GM13976 (cell line): ENCODE measurements at places on chromosomes 6 and 20.
A peak's percentile ranks its signal among the peaks of the same experiment; 100 is the strongest.

GRCh38 chr6:136677822-136678221, 114.5 kb downstream of the MAP3K5 start:
- DNase-seq = no peak

DNA sequence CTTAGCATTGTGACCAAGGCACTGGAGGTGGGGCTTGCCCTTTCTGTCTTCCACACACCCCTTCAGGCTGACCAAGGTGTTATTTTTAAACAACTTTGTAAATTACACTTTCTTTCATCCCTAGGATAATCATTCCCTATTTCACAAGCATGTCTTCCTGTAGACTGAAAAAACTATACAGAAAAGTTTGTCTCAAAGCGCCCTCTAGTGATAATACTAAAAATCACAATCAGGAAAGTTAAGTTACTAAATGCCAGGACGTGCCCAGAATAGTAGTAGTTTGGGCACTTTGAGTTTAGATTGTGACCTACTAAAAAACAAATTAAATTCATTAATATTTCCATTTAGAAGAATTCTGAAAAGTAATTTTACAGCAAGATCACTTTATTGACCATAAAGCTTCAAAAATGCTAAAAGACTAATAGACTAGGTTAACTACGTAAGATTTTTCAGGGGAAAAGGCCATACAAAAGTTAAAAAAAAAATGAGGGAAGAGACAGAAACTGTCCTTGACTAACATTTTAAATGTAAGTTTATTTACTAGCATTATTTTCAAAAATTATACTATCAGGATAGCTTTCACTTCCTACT, 123.3 kb upstream of the DUSP22 start:
- DNase-seq = peak; percentile 46

DNA sequence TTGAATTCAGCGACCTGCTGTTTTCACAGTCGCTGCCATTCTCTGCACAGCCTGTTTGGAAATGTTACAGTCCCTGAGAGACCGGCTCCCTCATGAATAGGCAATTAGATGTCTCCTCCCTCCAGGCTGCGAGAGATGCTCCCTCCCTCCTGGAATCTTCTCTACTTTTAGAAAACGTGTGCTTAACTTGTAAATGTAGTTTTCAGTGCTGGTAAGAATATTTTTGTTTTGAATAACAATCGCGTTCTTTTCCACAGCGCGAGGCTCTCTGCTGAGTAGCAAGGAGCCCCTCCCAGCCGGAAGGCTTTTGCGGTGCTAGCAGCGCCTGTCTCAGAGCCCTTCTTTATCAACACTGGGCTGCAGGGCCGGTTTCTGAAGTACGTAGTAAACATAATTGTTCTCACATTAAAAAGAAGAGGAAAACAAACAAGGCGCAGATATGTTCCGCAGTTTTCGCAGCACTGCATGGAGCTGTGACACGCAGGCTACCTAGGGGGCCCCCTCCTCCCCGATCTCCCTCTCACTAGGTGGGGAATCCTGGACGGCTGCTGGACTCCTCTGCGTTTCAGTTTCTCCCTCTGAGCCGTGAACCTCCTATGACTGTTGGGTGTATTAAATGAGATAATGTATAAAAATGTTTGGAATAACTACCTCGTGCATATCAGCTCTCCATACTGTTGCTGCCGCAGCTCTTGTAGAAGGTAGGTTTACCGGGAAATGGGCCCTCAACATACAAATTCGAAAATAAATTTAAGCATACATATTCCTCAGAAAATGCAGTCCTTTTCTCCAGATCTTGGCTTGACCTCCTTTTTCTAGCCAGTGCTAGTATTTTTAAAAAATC, 79.0 kb upstream of the SPACA1 start:
- no peak for DNase-seq

- DNase-seq = no peak
Observed at GRCh38 chr20:922781-923180, 6.6 kb upstream of the ANGPT4 start.

- no peak for DNase-seq
Observed at GRCh38 chr6:20313051-20313450, 88.6 kb upstream of the E2F3 start.

DNA sequence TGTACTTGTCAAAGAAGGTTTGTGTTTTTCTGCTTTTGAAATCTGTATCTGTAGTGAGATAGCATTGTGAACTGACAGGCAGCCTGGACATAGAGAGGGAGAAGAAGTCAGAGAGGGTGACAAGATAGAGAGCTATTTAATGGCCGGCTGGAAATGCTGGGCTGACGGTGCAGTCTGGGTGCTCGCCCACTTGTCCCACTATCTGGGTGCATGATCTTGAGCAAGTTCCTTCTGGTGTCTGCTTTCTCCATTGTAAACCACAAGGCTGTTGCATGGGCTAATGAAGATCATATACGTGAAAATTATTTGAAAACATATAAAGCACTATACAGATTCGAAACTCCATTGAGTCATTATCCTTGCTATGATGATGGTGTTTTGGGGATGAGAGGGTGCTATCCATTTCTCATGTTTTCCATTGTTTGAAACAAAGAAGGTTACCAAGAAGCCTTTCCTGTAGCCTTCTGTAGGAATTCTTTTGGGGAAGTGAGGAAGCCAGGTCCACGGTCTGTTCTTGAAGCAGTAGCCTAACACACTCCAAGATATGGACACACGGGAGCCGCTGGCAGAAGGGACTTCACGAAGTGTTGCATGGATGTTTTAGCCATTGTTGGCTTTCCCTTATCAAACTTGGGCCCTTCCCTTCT, 18.4 kb downstream of the CD83 start:
- DNase-seq = no peak

DNA sequence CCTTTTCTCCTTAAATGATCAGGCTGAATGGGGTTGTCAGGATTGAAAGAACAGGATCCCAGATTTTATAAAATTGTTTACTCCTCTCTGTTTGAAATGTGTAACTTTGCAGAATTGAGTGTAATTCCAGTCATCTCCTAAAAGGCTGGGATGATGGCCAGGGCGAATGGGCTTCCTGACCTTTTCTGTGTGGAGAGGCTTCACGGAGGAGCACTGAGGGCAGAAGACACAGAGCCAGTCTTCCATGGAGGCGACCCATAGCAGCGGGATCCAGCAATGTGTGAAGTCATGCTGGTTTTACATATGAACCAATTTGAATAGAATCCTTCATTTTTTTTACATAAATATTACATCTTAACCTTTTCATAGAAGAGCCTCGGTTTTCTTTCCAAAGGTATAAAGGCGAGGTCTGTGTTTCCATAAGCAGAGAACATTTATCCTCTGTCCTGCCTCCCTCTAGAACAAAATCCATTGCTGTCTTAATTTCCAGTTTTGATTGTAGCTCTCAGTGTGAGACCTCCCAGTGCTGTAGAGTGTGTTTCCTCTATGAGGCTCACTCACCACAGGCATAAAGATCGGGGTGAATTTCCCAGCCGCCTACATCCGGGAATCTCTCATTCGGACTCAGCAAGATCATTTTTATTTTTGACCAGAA, 369.7 kb upstream of the FLRT3 start:
- no peak for DNase-seq

- DNase-seq = no peak
Observed at GRCh38 chr6:113564371-113565171, 292.6 kb upstream of the MARCKS start.

- DNase-seq = no peak
Observed at GRCh38 chr20:52867305-52867704, 104.9 kb upstream of the TSHZ2 start.

DNA sequence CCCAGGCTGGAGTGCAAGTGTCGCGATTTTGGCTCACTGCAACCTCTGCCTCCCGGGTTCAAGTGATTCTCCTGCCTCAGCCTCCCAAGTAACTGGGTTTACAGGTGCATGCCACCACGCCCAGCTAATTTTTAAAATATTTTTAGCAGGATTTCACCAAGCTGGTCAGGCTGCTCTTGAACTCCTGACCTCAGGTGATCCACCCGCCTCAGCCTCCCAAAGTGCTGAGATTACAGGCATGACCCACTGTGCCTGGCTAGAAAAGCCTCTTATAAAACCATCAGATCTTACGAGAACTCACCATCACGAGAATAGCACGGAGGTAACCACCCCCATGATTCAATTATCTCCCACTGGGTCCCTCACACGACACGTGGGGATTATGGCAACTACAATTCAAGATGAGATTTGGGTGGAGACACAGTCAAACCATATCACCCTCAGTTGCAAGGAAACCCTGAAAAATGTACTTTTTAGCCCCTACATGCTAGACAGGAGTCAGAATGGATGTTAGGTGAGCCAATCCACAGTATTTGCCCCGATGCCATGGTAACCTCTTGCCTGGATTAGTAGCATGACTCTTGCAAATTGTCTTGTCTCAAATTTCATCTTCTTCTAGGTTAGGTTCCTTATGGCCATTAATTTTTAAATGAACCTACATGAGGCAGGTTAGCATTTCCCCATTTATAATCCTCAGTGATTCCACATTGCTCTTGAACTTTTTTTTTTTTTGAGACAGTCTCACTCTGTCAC, 17.1 kb upstream of the SASH1 start:
- DNase-seq = no peak

- DNase-seq = no peak
Observed at GRCh38 chr6:47134476-47135189, 92.5 kb upstream of the ADGRF1 start.

- peak; percentile 80 for DNase-seq
Observed at GRCh38 chr20:47857187-47857568, 71.9 kb upstream of the SULF2 start.

GRCh38 chr6:708237-708598, 15.3 kb upstream of the EXOC2 start:
- no peak for DNase-seq

DNA sequence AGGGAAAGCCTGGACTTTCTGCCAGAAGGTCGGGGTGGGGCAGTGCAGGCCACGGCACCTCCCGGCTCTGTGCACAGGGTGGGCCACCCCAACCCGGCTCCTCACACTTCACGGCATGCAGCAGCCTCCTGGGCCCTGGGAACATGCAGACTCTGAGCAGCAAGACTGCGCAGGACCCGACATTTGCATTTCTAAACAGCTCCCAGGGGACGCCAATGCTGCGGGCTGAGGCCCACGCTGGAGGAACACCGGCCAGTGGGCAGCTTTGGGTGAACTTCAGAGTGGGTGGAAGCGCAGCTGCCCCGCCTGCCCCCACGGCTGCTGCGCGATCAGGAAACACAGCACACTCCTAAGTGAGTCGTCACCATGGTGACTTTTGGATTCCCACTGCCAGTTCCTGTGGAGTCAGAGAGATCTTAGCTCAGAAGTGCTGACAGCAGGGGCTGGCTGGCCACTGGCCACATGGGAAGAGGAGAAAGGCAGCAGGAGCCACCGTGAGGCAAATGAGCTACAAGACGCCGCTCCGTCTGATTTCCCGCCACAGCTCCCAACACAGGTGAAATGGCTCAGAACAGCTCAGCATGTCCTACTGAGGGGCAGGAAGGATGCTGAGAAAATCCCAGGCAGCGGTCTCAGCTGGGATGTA, 52.1 kb downstream of the RNASET2 start:
- peak; percentile 57 for DNase-seq

- peak; percentile 53 for DNase-seq
Observed at GRCh38 chr6:16840725-16841124, 79.5 kb upstream of the ATXN1 start.

GRCh38 chr20:3128275-3128984, 31.2 kb downstream of the FASTKD5 start:
- no peak for DNase-seq

- DNase-seq = no peak
Observed at GRCh38 chr6:104995989-104996617, 39.2 kb downstream of the LIN28B start.

DNA sequence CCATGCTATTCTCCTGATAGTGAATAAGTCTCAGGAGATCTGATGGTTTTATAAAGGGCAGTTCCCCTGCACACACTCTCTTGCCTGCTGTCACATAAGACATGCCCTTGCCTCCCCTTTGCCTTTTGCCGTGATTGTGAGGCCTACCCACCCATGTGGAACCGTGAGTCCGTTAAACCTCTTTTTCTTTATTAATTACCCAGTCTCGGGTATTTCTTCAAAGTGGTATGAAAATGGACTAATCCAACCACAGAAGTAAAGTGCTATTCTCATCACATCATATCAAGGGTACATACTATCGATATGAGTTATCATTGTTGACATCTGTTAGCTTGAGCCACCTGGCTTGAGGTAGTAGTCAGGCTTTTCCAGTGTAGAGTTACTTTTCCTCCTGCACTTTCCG, 2.3 kb downstream of the MANBAL start:
- no peak for DNase-seq
